AG09319 (cell line): ENCODE measurements at places on chromosomes 4 and X.

DNA sequence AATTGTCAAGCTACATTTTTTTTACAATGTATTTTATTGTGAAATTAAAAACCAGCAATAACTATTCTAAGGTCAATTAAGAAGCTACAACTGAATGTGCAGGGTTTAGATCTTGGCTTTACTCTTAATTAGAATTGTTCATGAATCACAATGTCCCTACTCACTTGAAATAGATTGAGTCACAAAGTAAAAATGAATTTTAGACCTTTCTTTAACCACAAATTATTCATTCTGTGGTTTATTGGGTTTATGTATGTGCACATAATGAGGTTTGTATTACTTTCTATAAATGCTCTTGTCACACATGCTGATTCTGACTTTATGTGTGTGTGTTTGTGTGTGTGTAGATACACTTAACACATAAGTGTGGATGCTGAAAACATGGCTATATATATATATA, 647.0 kb upstream of the AADAT start:
- DNase-seq = no peak

DNA sequence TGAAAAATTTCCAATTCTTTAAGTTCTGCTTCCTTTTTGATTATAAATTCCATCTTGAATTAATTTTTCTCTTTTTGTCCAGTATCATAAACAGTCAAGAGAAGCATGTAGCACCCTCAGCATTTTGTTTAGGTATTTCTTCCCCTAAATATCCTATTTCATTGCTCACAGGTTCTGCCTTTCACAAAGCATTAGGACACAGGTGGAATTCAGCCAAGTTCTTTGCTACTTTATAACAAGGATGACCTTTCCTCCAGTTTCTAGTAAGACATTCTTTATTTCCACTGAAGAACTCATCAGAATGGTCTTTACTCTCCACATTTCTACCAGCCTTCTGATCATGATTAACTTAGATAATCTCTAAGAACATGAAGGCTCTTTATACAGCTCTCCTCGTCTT, 7.4 kb downstream of the SLC9B1 start:
- DNase-seq = peak; percentile 47

DNA sequence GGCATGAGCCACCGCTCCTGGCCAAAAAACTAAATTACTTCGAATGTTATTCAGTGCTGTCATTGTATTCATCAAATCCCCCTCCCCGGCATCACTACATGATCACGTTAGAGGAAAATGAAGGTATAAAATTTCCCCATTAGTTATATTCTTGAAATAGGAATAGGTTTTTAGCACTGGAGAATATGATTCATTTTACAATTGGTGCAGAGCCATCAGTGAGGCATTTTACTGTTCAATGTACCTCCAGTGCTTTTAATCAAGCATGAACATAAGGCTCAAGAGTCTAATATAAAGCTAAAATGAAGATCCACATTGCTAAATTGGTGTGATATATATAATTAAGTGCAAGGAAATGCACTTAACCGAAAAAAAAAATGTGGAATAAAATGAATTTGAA, 18.3 kb downstream of the KLF3 start:
- DNase-seq = no peak

DNA sequence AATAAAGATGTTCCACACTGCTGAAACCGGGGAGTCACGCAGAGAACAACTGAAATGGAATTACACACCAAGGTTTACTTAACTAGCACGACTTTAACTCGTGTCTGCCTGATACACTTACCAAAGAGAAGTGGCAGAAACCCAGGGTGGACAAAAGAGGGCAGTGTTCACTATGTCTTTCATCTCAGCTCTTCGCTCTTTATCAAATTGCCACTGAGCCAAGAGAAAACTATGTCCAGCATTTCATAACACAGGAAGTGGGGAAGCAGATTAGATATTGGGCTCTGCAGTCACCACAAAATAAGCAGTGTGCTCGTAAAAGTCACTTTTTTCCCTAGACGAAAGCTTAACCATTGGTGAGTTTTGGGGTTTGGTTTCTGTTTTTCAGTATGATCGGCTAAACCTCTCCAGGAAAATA, 155.7 kb downstream of the CHIC2 start:
- DNase-seq = peak; percentile 88

- no peak for DNase-seq
These were observed 361.8 kb downstream of the TEX13C start for GRCh38 chrX:125681507-125681906.

DNA sequence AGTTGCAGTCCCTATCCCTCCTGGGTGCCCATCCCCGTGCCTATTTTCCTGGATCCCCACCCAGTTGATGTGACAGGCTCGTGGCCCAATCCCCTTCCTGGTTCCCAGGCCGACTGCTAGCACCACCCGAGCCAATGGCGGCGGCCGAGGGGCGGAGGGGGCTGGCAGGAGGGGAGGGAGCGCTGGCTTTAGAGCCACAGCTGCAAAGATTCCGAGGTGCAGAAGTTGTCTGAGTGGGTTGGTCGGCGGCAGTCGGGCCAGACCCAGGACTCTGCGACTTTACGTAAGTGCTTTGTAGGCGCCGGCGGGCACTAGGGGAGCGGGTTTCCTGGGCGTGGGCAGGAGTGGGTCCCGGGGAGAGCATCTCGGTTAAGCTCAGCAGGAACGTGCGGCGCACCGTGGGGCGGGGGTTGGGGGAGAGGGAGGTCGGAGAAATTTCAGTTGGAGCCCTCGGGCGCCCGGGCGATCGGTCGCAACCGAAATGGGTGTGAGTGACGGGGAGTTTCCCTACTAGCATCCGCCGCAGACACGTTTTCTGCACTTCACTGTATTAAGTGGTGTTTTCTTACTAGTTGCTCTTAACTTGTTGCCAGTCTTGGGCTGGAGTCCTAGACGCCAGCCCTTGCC, at the start of gene PLS3:
Gene PLS3 (plus strand): TSS at position 197 of the 627 bp plus-strand sequence. CDS start 49,077 bp downstream, outside the sequence.
- DNase-seq = peak; percentile 68

GRCh38 chr4:60805500-60806313, 394.4 kb upstream of the ADGRL3 start:
- no peak for DNase-seq

GRCh38 chr4:52372747-52373146, 286.4 kb downstream of the USP46 start:
- DNase-seq = no peak
